ENCODE measurements at places on chromosomes 3 and 15.

DNA sequence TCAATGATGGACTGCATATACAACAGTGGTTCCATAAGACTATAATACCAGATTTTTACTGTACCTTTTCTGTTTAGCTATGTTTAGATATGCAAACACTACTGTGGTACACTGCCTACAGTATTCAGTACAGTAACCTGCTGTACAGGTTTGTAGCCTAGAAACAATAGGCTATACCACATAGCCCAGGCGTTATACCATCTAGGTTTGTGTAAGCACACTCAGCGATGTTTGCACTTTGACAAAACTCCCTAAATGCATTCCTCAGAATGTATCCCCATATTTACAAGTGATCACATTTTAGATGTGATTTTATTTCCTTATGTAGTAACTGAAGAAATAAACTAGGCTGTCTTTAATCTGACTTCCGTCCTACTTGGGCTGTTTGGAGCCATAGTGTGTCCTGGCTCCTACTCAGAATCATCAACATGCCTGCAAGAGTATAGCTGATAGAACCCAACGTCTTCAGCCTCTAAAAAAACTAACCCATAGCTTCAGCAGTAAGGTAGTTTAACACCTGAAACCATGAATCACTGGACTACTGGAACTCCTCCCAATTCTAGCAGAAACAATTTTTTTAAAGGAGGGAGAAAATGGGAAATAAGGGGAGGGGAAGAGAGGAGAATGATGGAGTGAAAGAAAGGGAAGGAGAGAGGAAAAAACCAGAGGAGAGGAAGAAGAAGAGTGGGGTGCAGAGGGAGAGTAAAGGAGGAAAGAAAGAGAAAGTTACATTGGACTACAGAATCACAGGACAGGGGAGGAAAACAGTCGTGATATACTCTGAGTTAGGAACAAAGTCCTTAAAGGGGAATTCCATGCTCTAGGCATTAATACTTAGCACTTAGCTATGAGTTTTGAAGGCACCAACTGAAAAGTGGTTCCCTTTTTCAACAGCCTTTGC is 67.7 kb upstream of the PLXND1 start:
- no peak for DNase-seq

DNA sequence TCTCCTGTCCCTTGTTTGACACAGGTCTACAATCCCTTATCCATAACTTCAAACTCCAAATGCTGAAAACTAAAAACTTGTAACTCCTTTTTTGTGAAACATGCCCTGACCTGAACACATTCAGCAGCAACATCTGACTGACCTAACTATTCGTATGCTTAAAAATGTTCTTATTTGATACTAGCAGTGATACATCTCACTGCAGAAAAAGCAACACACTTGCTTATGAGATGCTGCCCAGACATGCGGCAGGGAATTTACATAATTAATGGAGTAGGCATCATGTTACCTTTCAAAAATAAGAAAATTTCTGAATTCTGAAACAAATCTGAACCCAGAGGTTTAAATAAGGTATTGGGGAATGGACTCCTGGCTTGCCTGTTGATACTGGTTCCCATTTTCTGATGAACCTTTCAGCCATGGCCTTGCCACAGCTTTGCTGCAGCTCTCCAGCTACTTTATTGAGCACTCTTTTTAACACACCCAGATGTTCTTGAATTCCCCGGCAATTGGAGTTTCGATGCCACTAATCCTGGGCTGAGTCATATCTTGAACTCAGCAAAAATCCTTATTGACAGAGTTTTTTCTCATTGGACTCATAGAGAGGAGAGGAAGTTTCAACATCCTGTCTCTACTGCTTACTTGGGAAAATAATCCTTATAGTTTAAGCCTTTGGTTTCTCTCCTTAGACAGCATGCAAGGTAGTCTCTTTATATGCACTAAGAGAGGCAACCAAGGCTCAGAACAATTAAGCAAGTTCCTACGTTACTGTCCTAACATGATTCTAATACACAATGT is 296.6 kb upstream of the LMCD1 start:
- DNase-seq: no peak

- DNase-seq: no peak
Measured at GRCh38 chr3:9298236-9298635, 48.8 kb upstream of the SRGAP3 start.

DNA sequence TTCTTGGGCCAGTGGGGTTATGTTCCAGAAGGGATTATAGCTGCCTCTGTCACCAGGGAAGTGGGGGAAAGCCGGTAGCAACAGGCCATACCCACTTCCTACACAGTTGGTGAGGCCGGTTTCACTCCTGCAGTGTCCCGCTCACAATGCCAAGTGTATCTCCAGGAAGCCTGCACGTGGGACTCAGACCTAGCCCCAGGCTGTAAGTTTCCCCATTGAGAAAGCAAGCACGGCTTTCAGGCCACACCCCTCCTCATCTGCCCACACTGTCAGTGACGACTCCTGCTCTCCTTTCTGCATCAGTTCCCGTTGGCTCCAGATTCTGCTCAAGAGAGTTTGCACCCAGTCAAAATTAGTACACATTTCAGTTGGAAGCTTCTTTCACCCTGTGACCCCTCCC is 51.6 kb upstream of the CPOX start:
- DNase-seq: no peak

GRCh38 chr3:151204530-151205402 is 1.8 kb upstream of the GPR171 start:
- DNase-seq: no peak

- no peak for DNase-seq
Measured at GRCh38 chr15:80635953-80636352, 59.2 kb upstream of the ABHD17C start.

DNA sequence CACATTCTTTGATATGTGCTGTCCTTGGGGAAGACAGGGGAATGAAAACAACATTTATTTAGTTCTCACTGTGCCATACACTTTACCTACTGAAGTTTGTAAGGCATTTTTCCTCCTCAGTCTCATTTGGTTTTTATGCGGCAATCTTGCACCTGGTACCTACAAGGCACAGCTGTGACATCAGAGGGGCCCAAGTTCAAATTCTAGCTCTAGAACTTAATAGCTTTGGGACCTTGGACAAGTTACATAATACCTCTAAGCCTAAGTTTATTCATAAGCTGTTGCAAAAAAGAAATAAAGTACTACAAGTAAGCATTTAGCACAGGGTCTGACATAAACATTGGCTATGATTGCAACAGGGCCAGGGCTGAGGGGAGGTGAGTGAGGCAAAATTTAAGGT is 5.6 kb upstream of the FAM81A start:
- DNase-seq: no peak

DNA sequence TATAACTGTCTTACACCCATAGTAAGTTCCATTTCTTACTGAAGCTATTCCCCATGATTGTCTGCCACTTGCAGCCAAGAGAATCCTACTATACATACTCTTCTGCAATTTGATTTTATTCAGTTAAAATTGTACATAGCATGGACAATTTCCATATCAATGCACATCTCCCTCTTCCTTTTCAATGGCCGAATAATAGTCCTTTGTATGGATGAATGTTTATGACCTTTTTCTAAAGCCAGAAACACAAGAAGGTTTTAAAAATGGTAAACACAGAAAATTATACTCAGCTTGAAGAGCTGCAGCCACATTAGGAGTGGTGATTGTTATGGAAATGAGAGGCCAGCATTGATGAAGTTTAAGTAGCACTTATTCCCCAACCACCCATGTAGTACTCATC is 8.5 kb upstream of the ERC2 start:
- DNase-seq: no peak

DNA sequence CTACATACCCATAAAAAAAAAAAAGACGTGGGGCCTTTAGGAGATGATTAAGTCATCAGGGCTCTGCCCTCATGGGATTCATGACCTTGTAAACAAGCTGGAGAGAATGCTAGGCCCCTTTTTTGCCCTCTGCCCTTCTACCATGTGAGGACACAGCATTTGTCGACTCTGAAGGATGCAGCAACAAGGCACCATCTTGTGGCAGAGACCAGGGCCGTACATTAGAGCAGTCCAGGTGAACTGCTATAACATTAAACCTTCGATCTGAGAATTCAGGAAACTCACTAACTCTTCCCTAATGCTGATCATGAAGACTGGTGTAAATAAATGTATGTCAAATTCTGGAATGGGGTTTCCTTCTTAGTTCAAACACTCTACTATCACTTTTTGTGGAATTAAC is 30.7 kb upstream of the SIAH2 start:
- DNase-seq: no peak

DNA sequence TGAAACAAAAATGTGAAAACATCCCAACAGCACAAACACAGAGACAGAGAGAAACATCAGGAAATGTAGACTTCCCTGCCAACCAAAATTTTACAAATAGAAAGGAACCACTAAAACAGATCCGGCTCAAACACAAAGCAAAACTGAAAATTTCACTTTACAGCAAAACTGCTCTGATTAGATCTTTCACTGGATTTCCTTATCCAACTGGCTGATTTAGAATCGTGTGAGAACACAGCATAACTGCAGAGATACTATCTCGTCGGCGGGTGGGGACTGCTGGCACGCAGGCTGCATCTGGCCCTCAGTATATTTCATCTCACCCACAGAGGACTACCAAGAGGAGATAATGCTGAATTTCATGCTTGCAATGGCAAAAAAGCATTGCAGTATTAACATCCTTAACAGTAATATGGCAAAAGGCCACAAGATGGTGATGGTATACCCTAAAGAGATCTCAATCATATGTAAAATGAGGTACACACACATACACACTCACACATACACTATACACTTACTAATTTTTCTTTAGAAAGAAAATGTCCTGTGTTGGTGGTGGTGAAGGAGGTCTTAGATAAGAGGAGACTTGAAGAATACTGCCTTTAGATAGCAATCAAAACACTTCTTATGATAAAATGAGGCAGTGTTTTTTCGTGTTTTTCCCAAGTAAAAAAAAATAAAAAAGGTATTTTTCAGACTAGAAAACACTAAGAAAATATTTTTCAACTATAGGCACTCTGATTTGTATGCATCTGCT is 10.6 kb upstream of the LEO1 start:
- DNase-seq: no peak

GRCh38 chr3:197261164-197261509 is 37.3 kb downstream of the DLG1 start:
- no peak for DNase-seq

Measured in NCI-H1930 (cell line).